H4 (cell line): ENCODE measurements at places on chromosomes 7 and 10. TPM values are rescaled to one million over a fixed set of nuclear protein-coding genes. Genes with fewer than 3 reads are reported as not detected.

GRCh38 chr10:16887565-16887964 is 70.3 kb upstream of the RSU1 start:
- no peak for DNase-seq

DNA sequence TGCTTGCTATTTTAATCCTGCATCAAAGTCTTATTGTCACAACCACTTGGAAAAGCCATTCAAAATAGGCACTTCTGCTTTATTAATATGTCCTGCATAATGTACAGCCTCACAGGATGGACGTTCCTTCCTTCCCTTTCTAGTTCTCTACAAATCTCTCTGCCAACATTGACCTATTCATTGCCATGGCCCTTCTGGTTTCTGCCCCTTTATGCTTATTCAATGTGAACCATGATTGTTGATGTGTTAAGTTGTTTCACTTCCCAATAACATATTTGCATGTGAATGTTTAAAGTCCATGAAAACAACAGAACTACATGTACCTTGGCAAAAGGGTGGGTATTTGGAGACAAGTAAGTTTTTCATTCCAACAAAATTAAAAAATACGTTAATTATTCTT is 45.7 kb downstream of the COL28A1 start:
- DNase-seq = no peak

DNA sequence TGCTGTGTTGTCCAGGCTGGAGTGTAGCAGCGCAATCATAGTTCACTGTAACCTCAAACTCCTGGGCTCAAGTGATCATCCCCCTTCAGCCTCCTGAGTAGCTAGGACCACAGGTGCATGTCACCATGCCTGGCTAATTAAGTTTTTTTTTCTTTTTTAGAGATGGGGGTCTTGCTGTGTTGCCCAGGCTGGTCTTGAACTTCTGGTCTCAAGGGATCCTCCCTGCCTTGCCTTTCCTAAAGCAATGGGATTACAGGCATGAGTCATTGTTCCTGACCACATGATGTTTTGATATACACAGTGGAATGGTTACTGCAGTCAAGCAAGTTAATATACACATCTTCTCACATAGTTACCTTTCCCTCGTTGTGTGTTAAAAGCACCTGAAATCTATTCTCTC is 140.3 kb downstream of the GPR85 start:
- DNase-seq = peak; percentile 24

DNA sequence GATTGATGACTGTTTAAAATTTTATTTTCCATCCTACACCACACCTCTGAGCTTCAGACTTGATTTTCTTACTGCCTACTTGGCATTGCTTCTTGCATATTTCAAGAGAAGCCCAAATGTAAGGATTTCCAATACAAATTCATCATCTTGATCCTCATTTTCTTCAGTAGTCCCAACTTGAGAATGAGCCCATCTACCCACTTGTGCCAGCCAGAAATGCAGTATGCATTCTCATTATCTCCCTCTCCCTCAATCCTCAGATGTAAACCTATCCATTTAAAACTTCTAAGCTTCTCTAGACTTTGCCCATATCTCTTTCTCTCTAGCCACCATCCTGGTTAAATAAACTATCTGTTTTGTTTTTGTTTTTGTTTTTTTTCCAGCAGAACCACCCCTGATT is 22.4 kb upstream of the EGFR start:
- DNase-seq = no peak

The AKR1C2 gene
- total RNA-seq = 74.6 and 115 TPM in 2 replicates

The CCDC136 gene
- total RNA-seq = 5.0 and 5.2 TPM in 2 replicates

The HOXA4 gene
- 0.88 and 1.2 TPM in 2 replicates for total RNA-seq

The RBM33 gene
- total RNA-seq = 6.8 and 10.6 TPM in 2 replicates
